ENCODE measurements at places on chromosomes 11 and 22.

DNA sequence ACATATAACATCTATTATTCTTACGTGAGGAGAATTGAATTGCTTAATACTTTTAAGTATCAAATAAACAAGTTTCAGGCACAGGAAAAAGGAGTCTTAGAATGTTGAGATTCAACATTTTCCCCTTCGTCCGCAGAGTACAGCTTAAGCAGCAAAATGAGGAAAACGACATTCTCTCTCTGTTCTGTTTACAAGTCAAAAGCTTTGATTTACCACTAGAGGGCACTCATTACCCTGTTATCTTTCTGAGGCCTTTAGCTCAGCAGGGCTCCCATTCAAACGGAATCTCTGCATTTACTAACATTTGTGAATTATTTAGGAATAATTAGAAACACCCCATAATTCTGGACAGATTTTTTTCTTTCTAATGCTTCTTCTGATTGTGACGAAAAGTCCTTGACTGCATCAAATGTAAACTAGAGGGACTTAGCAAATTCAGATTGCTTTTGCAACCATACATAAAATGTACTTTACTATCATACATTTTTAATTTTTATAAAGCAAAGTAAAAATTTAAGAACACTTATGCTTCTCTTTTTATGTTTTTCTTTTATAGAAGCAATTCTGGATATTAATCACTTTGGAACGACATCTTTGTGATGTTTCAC, 75.0 kb downstream of the JRKL start:
- DNase-seq, result no peak

GRCh38 chr22:20807315-20807752, 33.4 kb downstream of the SERPIND1 start:
- DNase-seq, result no peak

DNA sequence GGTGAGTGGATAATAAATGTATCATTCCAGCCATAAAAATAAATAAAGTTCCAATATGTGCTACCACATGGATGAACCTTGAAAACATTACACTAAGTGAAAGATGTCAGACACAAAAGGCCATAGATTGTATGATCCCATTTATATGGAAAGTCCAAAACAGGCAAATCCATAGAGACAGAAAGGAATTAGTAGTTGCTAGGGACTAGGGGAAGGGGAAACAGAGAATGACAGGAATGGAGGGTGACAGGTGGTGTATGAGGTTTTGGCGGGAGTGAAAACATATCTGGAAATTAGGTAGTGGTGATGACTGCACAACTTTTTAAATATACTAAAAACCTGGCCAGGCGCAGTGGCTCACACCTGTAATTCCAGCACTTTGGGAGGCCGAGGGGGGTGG, 15.2 kb upstream of the CARD10 start:
- DNase-seq, result no peak

DNA sequence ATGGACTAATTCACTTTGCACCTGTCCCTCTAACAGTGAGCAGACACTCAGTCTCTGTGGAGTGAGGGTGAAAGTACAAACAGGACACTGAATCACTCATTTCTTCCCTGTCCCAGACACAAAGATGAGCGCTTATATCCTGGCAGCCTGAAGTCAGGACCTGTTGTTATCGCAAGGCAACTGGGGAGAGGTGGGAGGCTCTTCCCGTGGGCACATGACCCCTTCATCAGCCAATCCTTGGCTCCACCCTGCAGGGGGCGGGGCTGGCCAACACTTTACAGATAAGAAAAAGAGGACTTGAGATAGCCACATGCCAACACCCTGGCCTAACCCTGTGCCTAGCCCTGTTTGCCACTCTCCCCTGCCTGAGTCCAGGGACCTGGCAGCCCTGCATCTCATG, 29.5 kb upstream of the TESMIN start:
- no peak for DNase-seq

- DNase-seq, result no peak
These were observed 121.0 kb downstream of the LUZP2 start for GRCh38 chr11:24617856-24618255.

GRCh38 chr11:44823868-44824267, 97.1 kb downstream of the TSPAN18 start:
- no peak for DNase-seq

GRCh38 chr11:102036757-102037156, 10.5 kb upstream of the CFAP300 start:
- no peak for DNase-seq

DNA sequence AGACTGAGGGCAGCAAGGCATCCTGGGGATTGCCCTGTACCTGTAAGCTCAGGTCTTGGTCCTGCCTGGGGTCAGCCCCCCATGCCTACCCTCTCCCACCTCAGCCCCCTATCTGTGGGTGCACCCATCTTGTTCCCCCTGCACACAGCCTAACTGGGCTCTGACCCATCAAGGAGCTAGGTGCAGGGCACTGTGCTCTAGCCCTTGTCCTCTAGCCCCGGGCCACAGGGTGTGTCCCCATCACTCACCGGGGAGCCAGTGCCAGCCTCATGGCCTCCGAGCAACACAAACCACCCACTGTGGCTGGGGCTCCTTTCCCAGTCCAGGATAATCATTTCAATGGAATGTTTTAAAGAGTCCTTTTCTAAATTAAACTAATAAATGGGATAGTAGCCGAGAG, 293.9 kb upstream of the PLET1 start:
- DNase-seq, result no peak

- DNase-seq, result no peak
These were observed 15.4 kb downstream of the GTSE1 start for GRCh38 chr22:46312056-46312455.

GRCh38 chr11:87722756-87723565, 452.3 kb downstream of the RAB38 start:
- DNase-seq, result no peak
